Pons (tissue), 1 donor: ENCODE measurements at places on chromosomes 6 and 20.
A peak's percentile ranks its signal among the peaks of the same experiment; 100 is the strongest.

GRCh38 chr6:86357877-86358276 lies 579.5 kb upstream of the HTR1E start:
- no peak for DNase-seq

- DNase-seq: no peak
Observed at GRCh38 chr6:162245830-162246420, 481.6 kb downstream of the PRKN start.

DNA sequence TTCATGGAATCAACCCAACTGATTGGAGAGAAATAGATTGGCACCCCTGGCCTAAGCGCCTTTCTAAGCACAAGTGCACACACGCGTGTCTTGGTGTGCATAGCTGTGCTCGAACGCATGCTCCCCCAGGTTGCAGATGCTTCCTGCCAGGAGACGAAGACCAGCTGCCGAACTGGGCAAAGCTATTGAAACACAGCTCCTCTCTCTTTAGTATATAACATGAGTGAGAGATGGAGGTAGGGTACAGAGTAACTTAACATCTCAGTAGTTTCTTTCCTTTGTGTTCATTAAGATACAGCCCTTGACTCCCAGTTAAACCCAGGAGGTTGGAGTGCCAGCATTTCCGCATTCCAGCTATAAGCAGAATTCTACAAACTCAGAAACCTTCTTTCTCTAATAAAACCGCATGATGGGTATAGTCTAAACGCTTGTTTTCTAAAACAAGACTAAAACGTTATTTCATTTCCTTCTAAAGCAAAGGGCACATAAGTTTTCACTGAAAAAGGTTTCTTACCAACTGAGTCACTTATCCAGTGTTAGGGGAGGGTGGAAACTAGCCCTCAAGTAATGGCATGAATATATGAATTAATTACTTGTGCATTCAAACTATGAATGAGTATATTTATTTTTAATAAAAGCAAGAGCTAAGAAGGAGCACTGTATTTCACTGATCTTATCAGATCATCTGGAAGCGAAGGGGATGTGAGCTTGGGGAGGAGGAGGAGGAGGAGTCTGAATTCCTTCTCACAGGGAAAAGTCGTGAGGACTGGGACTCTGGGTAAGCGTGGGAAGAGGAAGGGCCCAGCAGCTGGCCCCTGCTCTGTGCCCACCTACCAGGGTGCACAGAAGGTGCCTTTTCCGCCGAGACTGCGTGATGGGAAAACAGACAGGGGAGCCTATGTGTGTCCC lies 179.2 kb downstream of the TMEM242 start:
- DNase-seq: no peak

DNA sequence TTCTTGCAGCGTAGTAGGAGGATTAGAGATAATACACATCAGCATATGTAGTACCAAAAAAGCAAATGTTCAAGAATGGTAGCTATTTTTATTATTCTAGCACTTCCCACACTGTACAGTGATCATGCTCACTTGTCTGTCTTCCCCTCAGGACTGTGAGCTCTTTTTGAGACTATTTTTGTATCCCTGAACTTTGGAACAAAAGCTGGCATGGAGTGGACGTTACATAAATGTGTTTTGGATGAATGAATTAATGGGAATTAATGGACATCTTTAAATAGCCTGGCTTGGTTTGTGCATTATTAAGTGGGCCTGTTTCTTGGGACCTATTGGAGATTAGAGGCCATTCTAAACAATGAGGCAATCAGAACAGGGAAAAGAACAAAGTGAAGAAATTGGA lies 243.7 kb downstream of the CD83 start:
- no peak for DNase-seq

DNA sequence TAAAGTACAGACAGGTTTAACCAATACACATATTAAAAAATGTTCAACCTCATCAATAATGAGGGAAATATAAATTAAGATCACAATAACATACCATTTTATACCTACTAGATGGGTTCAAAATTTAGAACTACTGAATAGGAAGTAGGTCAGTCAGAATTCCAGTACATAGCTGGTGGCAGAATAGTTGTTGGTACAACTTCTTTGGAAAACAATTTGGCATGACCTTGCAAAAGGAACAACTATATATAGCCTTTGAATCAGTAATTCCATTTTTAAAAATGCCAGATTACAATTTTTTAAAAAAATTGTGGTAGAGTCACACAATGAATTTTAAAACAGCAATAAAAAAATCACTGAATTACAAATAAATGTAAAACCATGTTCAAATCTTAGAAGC lies 165.6 kb downstream of the CDK19 start:
- no peak for DNase-seq

DNA sequence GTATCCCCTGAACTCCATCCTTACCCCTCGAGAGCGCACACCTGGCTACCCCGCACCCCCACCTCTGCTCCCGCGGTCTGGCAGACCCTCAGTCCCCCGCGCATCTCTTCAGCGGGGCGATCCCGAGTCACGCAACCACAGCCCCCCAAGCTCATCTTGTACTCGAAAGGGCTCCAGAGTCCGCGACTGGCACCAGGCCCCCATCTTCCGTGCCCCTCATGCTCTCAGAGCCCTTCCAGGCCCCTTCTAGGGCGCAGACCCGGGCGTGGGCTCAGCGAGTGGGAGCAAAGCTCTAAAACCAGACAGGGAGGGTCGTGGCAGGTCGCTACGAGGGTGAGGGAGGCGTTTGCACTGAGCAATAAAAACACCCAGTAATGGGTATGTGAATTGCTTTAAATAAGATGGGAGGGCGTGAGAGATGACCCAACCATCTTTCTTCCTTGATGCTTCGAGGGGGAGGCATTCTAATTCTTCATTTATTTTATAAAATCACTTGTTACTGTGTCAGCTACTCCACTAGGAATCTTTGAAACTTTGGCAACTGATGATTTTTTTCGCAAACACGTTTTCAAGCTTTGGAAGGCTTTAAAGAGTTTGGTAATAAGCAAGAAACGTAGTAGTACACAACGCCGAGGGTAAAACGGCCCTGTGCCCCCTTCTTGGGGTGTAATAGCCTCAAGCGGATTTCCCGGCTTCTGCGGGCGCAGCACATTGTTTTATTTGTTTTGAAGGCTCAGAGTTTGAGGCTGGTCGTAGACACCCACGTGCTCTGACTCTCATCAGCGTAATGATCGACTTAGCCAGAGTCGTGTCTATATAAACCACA lies 42.6 kb upstream of the SUPT3H start:
- peak; percentile 46 for DNase-seq

DNA sequence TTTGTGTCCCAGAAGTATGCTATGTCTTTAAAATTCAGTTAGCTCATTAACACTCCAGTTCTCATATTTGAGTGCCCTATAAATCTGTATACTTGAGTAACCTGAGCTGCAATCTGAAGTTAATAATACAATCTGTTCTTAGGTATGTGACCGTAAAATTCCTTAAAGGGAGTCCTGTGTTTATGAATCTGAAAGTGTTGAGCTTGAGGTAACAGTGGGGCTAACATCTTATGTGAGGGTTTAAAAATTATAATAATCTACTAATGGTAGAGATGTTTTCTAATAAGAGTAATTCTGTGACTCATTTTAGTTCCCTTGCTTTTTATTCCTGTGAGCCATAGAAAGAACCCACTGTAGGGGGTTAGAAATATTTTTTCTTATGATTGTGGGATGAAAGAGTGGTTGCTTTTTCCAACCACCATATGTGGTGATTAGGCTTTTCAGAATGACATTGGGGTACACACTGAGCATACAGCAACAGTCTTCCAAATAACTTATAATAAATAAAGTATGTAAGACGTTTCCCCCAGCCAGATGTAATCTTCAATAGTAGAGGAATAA lies 121.2 kb downstream of the BCKDHB start:
- DNase-seq: no peak
